ENCODE measurements at places on chromosomes 1 and 21. TPM values are rescaled to one million over a fixed set of nuclear protein-coding genes. Genes with fewer than 3 reads are reported as not detected.
A peak's percentile ranks its signal among the peaks of the same experiment; 100 is the strongest.

ST6GALNAC3 gene
- total RNA-seq, result 45.5 TPM

PDZK1 gene
- total RNA-seq, result not detected

GRCh38 chr1:55463814-55464475 lies 248.8 kb upstream of the USP24 start:
- DNase-seq, result no peak

COL8A2 gene
- 2.3 TPM for total RNA-seq

DNA sequence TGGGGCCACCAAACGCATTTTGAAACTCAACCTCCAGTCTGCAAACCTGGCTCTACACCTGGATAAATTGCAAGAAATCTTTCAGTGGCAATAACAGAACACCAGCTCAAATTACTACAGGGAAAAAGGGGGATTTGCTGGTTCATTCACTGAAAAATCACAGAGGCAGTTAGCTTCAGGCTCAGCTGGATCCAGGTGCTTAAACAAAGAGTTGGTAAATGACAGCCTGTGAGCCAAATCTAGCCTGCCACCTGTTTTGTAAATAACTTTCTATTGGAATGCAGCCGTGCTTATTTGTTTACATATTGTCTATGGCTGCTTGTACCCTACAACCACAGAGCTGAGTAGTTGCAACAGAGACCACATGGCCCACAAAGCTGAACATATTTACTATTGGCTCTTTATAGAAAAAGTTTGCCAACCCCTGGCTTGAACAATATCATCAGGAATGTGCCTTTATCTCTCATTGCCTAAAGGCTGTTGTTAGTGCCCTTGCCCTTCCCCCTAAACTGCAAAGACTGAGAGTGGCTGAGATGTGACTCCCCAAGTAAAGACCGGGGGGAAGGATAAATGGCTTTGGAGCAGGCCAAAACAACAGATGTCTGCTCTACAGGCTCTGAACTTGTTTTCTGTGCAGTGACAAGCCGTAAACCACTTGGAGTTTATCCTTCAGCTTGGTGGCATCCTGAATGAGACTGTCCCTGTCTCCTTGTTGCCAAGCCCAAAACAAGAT lies 21.5 kb upstream of the PTPRF start:
- DNase-seq, result no peak

- DNase-seq, result no peak
Observed at GRCh38 chr1:119898530-119898929, 2.2 kb upstream of the ADAM30 start.

DEPDC1 gene
- 4.6 TPM for total RNA-seq

PDC gene
- total RNA-seq, result not detected

MIXL1 gene
- 0.13 TPM for total RNA-seq

DNA sequence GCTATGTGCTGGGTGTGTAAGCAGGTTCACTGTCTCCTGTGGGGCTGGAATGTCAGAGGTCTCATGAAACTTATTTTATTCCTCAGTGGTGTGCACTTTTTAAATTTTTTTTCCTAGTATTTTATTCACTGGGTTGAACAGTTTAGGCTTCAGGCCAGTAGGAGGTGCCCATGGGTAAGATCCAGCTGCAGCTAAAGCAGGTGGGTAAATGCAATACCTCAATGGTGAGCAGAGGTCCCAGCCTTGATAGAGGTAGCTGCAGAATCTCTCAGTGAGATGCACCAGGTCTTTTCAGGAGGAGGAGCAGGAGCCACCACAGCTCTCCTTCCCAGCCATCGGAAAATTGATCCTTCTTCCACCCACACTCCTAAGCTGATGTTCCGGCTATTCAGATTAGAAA lies 12.6 kb upstream of the OR6N2 start:
- DNase-seq, result peak; percentile 2

GRCh38 chr1:67850611-67851075 lies 17.4 kb upstream of the GNG12 start:
- DNase-seq, result peak; percentile 95

PDE9A gene
- 1.4 TPM for total RNA-seq

DNA sequence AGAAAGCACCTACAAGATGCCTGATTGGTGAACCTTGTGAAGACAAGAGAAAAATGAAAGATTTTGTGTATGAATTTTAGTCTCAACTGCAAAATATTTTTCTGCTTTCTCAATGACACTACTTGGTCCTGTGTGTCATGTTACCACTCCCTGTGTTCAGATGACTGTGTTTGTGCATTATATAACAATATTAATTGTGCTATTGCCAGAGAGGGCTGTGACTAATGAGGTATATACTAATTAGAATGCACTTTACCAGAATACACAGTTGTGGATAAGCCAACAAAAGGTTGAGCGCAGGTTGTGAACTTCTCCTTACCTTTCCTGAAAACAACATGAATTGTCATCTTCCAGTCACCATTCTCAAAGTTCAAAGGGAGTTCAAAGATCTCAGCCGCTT lies 17.3 kb upstream of the FMO2 start:
- no peak for DNase-seq

SLC2A5 gene
- 0.13 TPM for total RNA-seq

ORC1 gene
- 6.5 TPM for total RNA-seq

- DNase-seq, result peak; percentile 11
Observed at GRCh38 chr1:116817582-116818064, 63.4 kb downstream of the CD2 start.

- DNase-seq, result no peak
Observed at GRCh38 chr1:59177756-59178155, 119.1 kb upstream of the FGGY start.

OR2T35 gene
- total RNA-seq, result not detected

- DNase-seq, result no peak
Observed at GRCh38 chr21:40556442-40556968, 290.5 kb downstream of the DSCAM start.

GRCh38 chr1:194533641-194534040 lies 1347.2 kb upstream of the B3GALT2 start:
- DNase-seq, result no peak

MFSD2A gene
- 0.13 TPM for total RNA-seq

- DNase-seq, result no peak
Observed at GRCh38 chr21:41926807-41927171, 27.0 kb downstream of the C2CD2 start.

DNA sequence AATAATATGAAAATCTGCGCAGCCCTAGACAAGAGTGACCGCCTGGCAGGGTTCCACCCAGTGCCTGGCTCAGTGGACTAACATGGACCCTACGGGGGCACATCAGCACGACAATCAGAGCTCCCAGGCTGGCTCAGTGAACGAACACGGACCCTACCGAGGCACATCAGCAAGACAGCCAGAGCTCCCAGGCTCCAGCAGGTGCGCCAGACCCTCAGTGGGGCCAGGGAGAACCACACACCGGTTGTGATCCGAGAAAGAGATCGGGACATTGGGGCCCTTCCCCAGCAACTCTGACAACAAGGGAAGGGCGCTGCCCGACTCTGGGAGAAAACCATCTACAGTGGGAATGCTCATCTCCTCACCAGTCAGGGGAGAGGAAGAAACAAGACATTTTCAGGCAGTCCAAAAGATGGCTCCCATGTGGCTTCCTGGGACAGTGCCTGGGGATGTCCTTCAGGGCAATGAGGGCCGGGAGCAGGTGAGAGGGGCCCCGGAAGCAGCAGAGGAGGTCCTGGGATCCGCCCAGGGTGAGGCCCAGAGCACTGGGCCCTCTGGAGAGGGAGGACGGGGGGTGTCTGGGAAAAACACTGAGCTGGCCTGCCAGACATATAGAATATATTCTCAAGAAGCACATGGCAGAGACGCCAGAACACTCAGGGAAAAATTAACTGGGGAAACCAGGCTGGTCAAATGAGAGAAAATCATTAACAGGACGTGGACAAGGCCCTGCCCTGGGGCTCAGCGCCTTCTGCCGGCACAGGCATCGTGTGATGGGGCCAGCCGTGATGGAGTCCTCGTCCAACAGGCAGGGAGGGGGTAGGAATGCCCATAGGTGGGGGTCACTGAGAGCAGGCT lies 4.8 kb downstream of the ARHGEF16 start:
- no peak for DNase-seq

NCF2 gene
- not detected for total RNA-seq

DNA sequence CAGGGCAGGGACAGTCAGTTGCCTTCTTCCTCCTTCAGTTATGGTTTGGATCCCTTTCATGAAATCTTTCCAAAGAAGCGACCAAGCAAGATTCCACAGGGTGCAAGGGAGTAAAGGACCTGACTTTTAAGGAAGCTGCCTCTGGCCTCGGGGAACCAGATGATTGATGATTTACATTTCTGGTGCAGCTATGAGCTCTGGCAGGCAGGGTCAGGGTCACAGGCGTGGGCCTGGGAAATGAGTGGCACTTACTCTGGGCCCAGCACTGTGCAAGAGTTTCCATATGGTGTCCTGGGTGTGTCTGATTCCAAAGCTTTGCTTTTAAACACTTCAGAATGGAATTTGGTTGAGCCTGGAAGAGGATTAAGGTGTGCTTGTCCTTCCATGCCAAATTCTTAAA lies 7.2 kb upstream of the CRABP2 start:
- no peak for DNase-seq

GRCh38 chr1:94004924-94005323 lies 95.7 kb upstream of the GCLM start:
- DNase-seq, result no peak

BCAS2 gene
- total RNA-seq, result 25.0 TPM

CD247 gene
- under 0.01 TPM for total RNA-seq

- no peak for DNase-seq
Observed at GRCh38 chr1:150476754-150477153, 10.5 kb upstream of the TARS2 start.

ST6GALNAC5 gene
- total RNA-seq, result not detected

CFHR4 gene
- not detected for total RNA-seq

DNA sequence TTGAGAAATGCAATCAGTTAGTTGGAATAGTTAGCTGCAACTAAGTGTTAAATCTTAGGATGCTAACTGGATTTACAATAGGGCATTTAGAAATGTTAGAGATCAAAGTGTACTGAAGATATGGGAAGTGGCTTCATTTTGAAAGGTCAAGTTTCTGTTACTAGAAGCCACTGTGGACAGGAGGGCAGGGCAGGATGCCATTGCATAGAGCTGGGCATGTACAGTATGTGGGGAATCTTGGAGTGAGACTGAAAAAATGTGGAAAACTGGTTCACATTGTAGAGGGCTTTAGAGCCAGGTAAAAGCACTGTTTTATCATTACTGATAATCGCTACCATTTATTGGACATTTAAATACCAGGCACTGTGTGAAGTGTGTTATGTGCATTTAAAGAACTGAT lies 31.0 kb downstream of the ARID1A start:
- no peak for DNase-seq

DNA sequence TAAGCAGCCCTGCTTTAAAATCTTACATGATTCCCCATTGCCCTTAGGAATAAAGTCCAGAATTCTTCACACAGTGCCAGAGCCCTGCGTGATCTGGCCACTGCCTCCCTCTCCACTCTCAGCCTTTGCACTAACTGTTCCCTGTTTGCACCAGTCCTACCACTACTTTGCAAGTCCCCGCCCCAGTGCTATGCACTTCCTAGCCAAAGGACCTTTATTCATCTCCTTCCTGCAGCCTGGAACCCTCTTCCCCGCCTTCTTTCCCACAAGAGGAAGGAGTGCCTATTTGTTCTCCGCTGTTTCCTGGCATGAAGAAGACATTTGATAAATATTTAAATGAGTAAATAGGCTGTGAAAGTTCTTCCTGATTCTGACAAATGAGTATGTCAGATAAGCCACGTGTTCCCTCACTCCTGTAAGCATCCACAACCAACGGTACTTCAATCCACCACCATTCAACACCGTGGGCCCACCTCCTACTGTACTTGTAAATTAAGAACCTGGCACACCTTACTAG lies 23.9 kb downstream of the CAPN8 start:
- no peak for DNase-seq

DNA sequence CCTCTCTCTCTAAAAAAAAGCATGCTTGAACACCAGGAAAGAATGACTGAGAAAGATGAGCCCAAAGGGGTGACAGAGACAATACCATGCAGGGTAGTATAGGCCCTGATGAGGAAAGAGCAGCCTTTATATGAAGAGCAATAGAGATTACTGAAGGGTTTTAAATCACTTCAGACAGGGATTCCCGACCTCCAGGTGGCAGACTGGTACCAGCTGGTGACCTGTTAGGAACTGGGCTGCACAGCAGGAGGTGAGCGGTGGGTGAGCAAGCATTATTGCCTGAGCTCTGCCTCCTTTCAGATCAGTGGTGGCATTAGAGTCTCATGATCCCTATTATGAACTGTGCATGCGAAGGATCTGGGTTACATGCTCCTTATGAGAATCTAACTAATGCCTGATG lies 30.8 kb upstream of the GTF2B start:
- DNase-seq, result no peak

- no peak for DNase-seq
Observed at GRCh38 chr1:41397020-41397419, 35.8 kb downstream of the FOXO6 start.

- DNase-seq, result no peak
Observed at GRCh38 chr21:14569868-14570267, 23.8 kb upstream of the SAMSN1 start.

DNA sequence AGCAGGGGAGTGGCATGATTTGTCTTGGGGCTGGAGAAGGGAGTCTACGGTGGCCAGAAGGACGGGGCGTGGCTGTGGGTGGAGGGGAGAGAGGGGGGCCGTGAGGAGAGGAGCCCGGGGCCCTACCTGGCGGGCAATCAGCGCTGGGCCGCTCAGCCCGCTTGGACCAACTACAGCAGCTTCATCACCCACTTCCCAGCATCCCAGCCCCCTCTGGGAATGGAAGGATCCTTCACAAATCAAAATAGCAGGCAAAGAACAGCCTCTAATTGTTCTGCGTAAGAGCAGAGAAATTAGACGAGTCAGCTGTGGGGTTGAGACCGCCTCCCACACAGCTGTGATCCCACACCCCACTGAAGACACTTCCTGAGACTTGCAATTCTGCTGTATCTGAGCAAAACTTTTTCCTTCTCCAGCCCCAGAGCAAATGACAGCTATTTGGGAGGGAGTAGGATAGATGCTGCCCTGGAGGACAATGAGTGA lies 43.5 kb downstream of the OPRD1 start:
- DNase-seq, result no peak

GRCh38 chr1:201348211-201348566 lies 29.3 kb downstream of the TNNT2 start:
- peak; percentile 41 for DNase-seq

DNA sequence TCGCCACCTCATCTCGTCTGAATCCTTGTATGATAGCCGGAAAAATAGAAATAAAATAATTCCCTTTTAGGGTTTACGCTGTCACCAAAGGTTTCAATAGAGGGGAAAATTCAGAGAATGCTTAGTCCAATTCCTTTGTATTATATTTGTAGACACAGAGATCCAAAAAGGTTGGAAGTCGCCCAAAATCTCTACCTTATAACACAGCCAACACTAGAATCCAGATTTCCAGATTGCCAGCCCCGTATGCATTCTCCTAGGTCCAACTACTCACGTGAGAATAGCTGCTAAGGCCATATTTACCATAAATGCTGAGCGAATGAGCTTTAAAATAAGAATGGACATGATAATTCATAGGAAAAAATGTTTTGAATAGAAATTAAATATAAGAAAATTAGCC lies 124.5 kb downstream of the KCNK1 start:
- DNase-seq, result no peak

ADAMTSL4 gene
- 0.25 TPM for total RNA-seq

- DNase-seq, result peak; percentile 93
Observed at GRCh38 chr1:178684542-178685000, 40.5 kb upstream of the RALGPS2 start.

- no peak for DNase-seq
Observed at GRCh38 chr1:107618539-107618938, 346.4 kb downstream of the VAV3 start.

Measured in dermis microvascular lymphatic vessel endothelial cell (primary cell).